ENCODE measurements at places on chromosomes 2 and 18.

DNA sequence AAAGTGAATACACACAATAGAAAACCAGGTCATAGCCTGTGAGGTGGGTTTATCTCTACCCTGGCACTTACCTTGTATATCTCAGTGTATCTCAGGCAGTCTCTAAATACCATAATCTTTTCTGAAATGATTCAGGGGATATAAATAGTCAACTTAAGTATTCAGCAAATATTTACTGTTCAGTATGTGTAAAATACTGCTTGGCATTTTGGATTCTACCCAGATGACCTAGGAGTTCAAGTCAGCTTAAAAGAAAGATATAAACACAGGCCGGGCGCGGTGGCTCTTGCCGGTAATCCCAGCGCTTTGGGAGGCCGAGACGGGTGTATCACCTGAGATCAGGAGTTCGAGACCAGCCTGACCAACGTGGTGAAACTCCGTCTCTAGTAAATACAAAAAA, 23.8 kb downstream of the GRHL1 start:
- DNase-seq, result no peak

- no peak for DNase-seq
These were observed 49.1 kb upstream of the GPC1 start for GRCh38 chr2:240386326-240386725.

GRCh38 chr2:158172719-158173118, 71.0 kb downstream of the UPP2 start:
- DNase-seq, result no peak

- DNase-seq, result no peak
These were observed 594.6 kb downstream of the ADCYAP1 start for GRCh38 chr18:1499265-1499664.

GRCh38 chr18:61852496-61852895, 40.3 kb downstream of the RNF152 start:
- no peak for DNase-seq

GRCh38 chr2:206084870-206085741, 868 bp downstream of the INO80D start:
- no peak for DNase-seq

DNA sequence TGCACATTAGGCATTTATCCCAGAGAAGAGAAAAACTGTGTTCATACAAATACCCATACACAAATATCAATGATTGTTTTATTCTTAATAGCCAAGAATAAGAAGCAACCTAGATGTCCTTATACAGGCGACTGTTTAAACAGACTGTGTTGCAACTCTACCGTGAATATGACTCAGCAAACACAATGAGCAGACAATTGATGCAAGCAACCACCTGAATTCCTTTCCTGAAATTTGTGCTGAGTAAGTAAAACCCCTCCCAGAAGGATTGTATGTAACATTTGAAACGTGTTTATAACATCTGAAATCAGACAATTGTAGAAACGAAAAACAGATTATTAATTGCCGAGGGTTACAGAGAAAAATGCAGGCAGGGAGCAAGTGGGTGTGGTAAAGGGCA, 621.9 kb upstream of the SOX11 start:
- DNase-seq, result no peak

- no peak for DNase-seq
These were observed 58.9 kb downstream of the TGIF1 start for GRCh38 chr18:3508576-3509549.

DNA sequence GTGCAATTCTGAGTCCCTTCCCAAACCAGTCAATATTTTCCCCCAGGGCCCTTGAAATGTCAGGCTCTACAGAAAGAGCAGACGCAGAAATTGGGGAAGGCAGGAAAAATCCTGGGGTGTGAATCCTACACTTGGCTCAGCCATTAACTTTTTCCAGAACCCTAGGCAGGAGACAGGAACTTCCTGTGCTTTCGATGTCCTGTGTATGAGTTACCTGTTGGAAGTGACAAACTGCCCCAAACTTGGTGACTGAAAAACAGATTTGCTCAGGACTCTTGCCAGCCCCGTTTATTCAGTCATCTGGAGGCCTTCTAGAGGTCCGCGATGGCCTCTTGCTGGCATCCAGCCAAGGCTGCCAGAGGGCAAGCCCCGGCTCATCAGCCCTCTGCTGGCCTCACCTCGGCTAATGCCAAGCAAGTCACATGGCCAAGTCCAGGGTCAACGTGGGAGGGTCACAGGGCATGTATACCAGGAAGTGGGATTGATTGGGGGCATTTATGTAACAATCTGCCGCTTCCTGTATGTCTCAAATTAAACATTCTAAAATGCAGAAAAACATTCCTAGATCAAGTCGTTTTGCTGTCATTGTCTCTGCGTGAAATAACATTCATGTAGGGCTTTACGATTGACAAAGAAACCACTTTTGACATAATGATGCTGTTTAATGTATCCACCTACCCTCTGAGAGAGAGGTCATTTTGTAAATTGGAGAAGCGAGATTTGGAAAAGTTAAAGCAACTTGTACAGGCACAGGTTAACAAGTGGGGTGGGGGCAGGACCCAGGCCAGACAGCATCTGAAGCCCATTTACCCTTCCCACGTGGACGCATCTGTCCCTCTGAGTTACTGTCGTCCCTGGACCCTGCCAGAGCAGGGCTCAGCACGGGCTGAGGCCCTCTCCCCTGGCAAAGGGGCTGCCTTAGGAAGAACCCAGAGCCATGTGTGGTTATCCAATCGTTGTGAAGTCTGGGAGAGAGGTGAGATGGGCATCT, 179.4 kb downstream of the INHBB start:
- no peak for DNase-seq

- no peak for DNase-seq
These were observed 2.9 kb upstream of the MEIS1 start for GRCh38 chr2:66431846-66432587.

GRCh38 chr2:136132825-136133155, 14.8 kb upstream of the CXCR4 start:
- DNase-seq, result no peak

GRCh38 chr2:114294741-114295140, 147.7 kb upstream of the DPP10 start:
- DNase-seq, result no peak

DNA sequence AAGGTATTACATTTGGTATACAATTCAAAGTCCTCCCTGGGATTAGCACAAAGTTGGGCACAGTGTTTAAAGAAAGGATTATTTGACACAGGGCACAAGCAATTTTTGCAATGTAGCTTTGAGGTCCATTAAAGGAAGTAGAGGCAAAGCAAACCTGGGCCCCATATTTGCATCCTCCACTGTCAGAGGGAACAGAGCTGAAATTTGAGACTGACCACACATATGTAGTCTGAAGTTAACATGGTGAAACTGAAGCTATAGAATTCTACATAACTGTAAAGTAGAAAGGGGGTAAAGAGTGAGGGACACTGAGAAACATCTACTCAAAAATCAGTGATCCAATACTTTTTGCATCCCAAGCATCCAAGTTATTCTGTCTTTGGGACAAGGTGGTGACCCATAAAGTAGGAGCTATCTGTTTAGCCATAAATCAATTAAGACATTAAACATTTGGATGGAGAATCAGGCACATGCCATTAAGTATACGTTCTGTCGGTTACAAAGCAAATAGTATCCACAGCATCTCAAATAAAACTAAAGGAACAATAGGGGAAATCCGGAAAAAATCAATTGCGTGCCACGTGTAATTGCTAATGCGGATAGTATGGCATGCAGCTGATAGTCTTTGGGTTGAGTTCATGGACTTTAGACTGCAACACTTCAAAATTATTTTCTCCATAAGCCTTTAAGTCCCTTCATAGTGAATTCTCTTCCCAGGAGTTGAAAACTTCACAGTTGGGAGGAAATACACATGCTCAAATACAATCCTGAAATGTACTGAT, 72.6 kb downstream of the PLEKHM3 start:
- DNase-seq, result no peak

DNA sequence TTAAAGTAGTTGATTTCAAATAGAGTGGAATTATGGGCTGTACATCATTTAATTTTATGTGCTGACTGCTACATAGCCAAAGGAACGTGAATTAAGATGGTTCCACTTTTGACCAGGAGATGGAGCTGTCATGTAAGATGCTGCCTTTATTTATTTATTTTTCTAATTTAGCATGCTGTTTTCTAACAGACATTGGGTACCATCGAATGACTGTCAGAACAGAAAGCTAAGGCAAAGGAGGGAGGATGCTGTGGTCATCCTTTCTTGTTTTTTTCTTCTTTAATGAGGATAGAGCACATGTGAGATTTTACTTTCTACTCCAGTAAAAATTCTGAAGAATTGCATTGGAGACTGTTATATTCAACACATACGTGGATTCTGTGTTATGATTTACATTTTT, at the start of gene SCN2A:
SCN2A (plus strand) TSS at position 185 of the 400 bp plus-strand sequence. CDS start 56,410 bp downstream, outside the sequence.
- DNase-seq, result peak; percentile 61

GRCh38 chr18:26453386-26453901, 94.9 kb downstream of the KCTD1 start:
- DNase-seq, result no peak

GRCh38 chr2:157784169-157784822, 91.8 kb downstream of the ACVR1 start:
- DNase-seq, result no peak

GRCh38 chr2:239805414-239805813, 219.7 kb downstream of the NDUFA10 start:
- no peak for DNase-seq

- DNase-seq, result no peak
These were observed 87.6 kb downstream of the PTPN2 start for GRCh38 chr18:12796448-12796847.

DNA sequence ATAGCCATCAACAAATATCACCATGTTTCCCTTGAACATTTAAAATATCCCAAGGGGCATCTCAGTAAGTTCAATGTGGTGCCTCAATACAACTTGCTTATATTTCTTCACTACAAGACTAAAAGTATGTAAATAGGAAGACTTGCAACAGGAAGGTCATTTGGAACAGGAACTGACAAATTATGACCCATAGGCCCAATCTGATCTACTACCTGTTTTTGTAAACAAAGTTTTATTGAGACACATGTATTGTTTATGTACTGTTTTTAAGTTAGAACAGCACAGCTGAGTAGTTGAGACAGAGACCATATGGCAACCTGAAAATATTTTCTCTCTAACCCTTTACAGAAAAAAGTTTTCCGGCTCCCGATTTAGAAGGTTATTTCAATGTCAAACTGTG, 154.8 kb upstream of the TFPI start:
- no peak for DNase-seq

DNA sequence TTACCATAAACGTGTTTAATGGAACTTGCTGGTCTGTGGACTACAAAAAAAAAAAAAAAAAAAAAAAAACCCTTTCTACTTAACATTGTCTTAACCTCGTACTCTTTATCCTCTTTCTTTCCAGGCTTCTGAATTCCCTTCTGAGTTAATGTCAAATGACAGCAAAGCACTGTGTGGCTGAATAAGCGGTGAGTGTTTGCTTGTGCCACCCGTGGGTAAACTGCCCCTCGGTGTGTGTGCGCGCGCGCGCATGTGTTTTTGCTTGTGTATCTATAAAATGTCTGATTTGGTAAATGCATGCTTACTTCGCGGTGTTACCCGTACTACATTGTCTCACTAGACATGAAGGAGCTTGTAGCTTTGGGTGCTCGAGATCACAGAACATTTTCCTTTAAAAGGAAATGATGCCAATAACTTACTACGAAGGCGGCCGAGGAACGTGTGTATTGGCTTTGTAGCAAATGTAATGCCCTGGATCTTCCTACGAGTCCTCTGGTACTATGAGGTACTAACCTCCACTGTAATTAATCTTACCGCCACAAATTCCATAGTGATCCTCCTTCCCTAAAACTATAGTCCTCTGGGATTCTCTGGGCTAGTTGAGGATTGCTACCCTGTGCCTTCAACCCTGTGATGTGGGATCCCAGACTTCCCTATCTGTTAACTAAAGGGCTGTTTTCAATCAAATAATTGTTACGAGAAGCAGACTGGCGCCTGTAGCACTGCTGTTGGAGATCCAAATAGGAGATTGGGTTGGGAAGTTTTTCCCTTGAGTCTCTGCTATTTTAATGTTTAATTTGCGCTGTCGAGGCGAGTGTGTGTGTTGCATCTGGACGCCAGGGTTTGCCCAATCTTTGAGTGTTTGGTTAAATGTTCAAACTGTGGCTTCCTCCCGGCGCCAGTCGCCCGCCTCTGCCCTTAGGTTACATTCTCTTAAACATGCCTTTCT, 1.1 kb downstream of the ID2 start:
- no peak for DNase-seq

DNA sequence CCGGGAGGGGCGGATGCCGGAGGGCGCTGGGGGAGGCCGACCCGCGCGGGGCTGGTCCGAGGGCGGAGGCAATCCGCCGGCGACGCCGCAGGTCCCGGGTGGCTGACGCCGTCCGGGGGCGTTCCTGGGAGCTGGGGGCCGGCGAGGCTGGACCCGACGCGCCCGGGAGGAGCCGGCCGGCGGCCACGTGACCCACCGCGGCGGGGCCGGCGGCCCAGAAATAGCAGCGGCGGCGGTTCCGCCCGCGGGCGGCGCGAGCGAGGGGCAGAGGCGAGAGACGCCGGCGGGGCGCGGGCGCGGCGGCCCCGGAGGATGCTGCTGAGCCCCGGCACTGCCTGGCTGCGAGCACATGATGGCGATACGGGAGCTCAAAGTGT, at the start of gene RAB31:
RAB31 (plus strand) TSS at position 245 of the 377 bp plus-strand sequence; CDS start at position 350, 105 bp downstream.
- DNase-seq, result no peak

GRCh38 chr2:25284756-25285155, 57.0 kb downstream of the DNMT3A start:
- no peak for DNase-seq

GRCh38 chr2:57798346-57798745, 248.3 kb upstream of the VRK2 start:
- DNase-seq, result no peak

DNA sequence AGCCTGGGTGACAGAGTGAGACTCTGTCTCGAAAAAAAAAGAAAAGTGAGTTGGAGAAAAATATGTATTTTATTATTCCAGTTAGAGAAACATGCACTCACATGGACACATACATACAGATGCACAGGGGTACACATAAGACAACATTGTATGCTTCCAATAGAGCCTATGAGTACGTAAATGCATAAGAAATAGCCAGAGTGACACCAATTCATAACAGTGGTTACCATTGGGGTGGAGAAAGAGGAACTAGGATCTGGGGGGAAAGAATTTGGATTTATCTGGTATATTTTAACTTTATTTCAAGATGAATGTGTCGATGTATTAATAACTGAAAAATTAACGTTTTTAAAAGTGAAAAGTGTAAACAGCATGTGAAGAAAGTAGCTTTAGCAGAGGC, 16.1 kb downstream of the IL36A start:
- DNase-seq, result no peak

DNA sequence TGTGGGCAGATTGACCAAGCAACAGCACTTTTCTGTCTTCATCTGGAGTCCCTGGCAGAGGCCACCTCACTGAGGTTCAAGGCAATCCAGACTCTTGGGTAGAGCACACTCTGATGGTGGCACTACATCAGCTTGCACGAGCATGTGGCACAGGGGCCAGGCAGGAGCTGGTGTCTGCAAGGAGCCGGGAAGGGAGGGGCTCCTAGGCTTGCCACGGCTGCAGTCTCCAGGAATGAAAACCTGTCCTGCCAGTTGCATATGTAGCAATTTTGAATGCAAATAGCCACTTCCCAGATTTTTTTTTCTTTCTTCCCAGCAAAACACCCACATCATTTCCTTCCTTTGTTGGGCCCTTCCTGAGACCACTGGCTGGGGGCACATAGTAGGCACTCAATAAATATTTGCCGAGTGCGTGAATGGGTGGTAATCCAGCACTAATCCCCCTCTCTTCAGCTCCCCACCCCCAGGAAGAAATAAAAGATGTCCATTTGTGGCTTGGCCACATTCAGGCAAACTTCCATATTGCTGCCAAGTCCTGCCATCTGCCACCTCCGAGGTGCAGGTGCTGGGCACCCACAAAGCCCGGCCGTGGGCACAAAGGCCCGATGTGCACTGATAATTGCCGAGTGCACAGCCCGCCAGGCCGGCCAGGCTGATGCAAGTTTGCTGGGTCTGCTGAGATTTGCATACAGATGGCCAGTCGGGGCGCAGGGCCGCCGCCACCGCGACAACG, 72.4 kb downstream of the MYCN start:
- no peak for DNase-seq
